ENCODE measurements at places on chromosomes 4 and X. TPM values are rescaled to one million over a fixed set of nuclear protein-coding genes. Genes with fewer than 3 reads are reported as not detected.

DNA sequence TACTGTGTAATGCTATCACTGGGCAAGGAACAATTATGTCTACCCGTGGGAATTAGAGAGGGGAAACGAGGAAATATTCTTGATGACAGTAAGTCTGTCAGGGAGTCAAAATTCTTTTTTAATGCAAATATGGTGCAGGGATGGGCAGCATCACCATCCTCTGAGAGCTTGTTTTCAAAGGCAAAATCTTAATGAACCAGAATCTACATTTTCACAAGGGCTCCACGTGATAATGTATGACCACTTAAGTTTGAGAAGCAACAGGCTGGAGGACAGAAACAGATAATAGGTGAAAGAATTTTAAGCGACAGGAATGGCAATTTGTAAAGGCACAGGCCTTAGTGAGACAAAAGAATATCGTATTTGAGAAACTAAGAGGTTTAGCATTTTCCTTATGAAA, 63.4 kb downstream of the CLOCK start:
- no peak for DNase-seq

DNA sequence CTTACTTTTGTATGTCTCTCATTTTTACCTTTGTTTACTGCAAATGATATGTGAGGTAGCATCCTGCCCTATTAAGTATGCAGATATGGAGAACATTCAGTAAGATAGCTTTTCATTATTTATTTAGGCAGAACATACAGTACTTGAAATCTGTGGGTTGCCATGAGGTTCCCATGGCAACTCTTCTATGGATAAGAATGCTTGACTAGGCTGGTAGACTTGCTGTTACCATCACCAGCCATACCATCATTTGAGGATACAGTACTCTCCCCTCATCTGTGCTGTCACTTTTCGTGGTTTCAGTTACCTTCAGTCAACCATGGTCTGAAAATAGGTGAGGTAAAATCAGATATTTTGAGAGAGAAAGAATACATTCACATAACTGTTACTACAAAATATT, 56.7 kb downstream of the NAF1 start:
- DNase-seq: no peak

COL4A6 gene
- not detected for total RNA-seq

DNA sequence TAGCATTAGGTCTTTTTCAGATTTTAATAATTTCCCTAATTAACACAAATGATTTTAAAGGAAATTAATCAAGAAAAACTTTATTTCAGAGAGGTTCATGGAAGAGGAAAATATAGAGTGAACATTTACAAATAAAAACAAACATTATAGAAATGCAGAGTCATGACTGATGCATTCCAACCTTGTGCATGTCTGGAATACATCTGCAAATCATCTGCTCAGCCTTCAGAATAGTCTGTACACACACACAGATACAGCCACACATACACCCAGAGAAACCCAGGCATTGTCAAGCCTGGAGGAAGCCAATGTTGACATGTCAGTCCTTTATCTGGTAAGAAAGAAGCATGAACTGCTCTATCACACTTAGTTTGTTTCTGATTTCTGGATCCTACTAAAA, 61.3 kb upstream of the NFKB1 start:
- DNase-seq: no peak

FGG gene
- total RNA-seq: not detected

Measured in CD4-positive, CD25-positive, alpha-beta regulatory T cell (primary cell).